ENCODE measurements at places on chromosomes 6 and 20.

DNA sequence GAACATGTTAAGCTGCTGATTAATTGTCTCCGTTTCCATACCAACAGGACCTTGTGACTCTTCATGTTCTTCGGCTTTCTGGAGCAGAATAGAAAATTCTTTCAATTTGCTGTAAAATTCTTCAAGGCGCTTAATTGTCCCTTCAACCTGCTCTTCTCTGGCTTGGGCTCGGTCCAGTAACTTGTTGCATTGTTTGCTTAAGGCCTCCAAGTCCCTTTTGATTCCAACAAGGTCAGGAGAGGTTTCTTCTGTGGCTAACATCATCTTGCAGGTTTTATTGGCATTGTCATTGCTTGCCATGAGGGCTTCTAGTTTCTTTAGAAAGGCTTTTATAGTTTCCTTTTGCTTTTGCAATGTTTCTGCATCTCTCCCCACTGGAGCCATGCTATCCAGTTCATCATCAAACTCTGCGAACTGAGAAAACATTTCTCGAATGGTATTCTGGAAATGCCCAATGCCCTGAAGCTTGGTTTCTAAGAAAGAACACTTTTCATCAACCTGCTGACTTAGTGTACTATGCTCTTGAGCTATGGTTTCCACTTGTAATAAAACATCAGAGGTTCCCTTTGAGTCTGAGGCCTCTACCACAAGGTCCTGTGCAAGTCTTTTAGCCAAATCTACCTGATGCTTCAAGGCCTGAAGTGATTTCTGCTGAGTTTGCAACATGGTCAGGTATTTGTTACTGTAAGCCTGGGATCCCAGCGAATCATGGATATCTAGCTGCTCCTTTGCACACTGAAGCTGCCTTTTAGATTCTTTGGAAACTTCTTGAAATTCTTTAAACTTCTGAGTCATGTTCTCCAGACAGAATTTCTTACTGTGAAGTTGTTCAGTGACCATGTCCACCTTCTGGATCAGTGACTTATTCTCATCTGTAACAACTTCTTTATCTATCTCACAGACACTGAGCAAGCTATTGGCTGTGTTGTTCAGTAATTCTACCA, 90.2 kb downstream of the DST start:
- no peak for DNase-seq

GRCh38 chr20:56780266-56780665, 151.2 kb downstream of the TFAP2C start:
- DNase-seq: no peak

- DNase-seq: no peak
These were observed 1.0 kb downstream of the PXDC1 start for GRCh38 chr6:3750317-3751076.

- DNase-seq: no peak
These were observed 186.2 kb downstream of the GPX5 start for GRCh38 chr6:28711788-28712341.

GRCh38 chr6:52407467-52407866, 12.7 kb upstream of the EFHC1 start:
- no peak for DNase-seq

GRCh38 chr20:41082306-41082705, 53.7 kb downstream of the TOP1 start:
- no peak for DNase-seq

Measured in brain pericyte (primary cell).